ENCODE measurements at places on chromosomes 2 and 18.

DNA sequence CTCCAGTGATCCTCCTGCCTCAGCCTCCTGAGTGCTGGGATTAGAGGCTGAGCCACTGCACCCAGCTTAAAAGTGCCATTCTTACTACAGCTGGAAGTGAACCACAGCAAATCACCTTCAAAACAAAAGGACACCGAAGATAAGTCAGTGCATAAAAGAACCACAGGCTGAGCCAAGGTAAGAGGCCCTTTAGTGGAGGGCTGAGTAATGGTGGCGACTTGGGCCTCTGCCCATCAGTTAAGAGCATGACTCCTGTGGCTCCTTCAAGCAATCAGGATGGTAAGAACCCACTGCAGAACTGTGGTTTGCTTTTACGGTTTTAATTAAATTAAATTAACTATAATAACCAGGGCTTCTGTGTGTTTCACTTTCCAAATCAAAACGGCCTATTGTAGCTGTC is 75.1 kb downstream of the CTAGE1 start:
- no peak for DNase-seq

GRCh38 chr18:37272226-37272625 is 293.4 kb downstream of the CELF4 start:
- DNase-seq: no peak

DNA sequence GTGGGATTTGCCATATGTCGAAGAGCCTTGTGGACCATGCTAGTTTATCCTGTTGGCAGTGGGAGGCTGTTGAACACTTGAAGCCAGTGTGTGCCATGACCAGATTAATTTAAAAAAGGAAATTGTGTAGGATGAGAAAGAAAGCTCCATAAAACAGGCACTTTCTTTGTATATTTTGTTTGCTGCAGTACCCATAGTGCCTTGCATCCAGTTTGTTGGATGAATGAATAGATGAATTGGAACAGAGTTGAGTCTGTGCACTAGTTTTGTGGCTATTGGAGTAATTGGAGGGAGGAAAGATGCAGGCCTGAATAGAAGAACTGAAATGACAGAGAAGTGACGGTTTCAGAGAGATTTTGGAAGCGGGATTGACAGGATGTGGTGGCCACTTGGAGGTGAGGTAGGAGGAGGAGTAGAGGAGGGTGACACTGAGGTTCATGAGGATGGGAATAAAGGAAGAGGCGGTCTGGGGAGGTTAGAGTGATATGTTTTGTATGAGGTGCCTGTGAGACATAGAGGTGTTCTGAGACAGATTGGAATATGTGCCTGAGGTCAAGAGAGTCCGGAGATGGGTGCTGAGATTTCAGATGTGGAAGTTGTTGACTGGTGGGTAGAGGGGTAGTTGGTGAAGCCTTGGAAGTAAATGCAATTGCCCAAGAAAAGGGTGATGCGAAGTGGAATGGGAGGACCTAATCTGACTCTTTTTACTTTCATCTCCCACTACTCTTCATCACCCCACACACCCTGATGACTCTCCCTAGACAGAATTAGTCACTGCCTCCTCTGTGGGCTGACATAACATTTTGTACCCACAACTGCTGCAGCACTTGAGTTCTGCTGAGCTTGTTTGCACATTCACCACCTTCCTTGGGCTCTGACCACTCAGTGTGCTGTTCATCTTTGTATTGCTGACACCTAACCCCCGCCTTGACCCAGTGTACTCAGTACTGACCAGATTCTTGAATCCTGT is 5.1 kb downstream of the DGUOK start:
- no peak for DNase-seq

- DNase-seq: no peak
These were observed 190.9 kb upstream of the DOK6 start for GRCh38 chr18:69209761-69210160.

DNA sequence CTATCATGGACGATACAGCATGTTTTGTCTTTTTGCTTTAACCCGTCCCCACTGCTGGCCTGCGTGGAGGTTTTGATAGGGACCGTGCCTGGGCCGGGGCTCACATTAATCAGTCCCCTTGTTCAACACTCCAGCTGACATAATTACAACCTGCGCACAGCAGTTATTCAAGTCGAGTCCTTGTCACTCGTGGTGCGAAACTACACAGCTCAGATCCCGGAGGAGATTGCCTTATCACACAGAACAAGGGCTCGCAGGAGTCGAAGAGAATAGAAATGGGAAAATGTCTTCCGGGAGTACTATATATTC is 304.4 kb downstream of the ZNF407 start:
- DNase-seq: no peak

GRCh38 chr2:178731300-178731699 is 75.9 kb downstream of the TTN start:
- DNase-seq: no peak

DNA sequence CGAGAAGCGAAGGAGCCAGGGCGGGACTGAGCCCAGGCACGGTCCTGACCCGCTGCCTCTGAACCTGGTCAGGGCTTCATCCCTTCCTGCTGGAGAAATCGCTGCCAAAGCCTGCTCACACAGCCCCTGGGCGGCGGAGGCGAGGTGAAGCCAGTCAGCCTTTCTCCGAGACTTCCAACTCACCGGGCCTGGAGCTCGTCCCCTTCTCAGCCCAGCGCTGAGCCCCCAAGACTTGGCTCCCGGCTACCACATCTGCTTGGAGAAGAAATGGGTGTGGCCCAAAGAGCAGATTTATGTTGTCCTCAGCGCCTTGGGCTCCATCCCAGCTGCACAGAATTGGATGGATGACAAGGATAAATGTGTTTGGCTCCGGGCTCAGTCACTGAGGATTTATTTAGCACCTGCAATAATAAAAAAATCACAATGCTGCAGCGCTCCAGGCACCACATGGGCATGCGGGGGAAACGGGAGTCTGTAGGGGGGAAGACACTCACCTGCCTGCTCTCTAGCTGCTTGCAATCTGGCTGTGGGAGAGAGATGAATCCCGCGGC is 64.9 kb downstream of the ACTR2 start:
- DNase-seq: no peak

GRCh38 chr2:176768185-176768584 is 444.4 kb upstream of the HNRNPA3 start:
- no peak for DNase-seq

DNA sequence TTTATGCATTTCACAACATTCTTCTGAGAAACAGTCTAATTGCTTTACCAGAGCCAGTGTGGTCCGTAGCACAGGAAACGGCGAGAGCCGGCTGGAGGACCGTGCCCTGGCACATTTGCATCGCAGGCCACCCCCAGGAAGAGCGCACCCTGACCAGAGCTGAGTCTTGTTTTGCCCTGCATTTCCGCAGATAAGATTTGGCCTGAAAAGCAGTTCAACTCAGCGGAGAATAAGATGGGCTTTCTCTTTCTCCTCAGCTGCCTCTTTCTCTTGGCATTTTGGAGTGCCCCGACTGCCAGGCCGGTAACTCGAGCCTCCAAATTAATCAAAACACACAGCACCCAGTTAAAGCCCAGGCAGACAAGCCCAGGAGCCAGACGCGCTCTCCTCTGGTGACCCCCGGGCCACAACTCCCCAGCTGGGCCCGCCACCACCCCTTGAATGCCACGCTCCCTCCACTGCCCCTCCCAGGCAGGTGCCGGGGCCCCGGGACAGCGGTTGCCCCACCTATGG is 464 bp downstream of the COL4A4 start:
- no peak for DNase-seq

DNA sequence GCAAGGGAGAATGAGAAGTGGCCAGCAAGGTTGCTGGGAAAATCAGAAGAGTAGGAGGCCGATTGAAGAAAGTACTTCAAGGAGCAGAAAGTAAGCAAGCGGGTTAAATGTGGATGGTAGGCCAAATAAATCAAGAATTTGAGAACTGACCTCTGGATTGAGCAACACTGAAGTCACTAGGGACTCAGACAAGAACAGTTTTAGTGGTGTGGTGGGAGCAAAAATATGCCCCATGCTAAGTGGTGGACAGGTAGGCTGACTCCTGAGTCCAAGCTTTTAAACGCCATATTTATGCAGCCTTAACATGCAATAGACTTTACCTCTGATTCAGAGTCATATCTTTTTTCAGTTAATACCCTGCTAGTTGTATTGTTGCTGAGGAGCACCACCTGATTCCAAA is 4.5 kb downstream of the TRABD2A start:
- DNase-seq: no peak

DNA sequence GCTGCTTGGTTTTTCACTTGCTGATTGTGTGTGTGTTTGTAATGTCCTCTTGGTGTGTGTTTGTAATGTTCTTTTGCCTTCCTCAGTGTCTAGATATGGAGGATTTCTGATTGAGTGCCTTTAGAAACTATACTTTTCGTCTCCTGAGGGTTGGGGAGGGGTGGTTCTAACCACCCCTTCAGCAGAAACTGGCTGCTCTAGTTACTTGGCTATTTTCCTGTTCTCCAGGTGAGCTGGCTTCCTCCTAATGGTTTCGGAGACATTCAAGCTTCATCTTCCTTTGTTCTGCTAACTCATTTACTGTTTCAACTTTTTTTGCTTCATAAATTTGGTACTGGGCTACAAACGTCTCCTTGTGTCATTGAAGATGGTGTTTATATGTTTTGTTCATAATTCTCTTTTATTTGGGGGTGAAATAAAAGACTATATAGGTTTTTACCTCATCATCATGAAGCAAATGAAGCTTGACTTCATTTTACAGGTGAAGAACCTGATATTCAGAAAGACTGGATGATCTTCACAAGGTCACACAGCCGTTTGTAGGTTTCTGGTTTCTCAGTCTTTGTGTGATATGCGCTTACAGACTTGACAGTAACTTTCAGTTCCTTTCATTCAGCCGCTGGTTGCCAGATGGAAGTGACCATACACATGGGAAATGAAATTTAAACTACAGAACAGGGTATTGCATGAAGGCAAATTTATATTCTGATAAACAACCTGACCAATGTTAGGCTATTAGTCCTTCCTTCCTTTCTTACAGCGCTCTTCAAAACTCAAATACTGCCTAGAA is 238.5 kb downstream of the GALR1 start:
- no peak for DNase-seq

DNA sequence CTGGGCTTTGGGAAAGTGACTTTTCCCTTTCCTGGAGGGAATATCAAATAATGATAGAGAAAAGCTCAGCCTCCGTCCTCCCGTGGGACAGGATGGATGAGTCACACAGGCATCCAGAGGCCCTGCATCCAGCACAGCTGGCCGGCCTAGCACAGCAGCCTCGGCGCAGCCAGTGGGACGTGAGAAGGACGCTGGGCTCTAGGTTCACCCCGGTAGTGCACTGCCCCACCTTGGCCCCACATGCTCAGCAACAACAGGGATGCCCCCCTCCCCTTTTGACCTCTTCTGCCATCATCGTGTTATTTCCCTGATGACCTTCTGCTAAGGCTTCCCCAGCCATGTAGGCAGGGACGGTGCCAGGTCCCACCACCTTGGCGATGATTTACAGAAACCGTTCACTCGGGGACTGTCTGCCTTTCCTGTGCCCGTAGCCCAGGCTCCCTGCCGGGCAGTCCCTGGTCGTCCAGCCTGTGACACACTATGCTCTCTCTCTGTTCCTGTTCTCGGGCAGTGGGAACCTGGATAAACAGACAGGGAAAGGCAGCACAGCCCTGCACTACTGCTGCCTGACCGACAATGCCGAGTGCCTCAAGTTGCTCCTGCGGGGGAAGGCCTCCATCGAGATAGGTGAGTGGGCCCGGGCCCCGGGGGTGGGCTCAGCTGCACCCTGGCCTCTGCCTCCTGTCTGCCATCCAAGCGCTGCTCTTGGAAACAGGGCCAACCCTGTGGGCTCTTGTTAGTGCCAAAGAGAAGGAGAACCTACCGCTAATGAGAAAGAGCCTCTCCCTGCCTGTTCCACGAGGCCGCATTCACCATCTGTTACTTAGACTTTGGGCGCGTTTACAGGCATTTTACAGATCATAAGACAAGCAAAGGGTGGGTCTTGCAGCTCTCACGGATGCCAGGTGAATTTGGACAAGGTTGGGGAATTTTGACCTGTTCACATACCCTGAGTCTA is 44.6 kb downstream of the ITGB1BP1 start:
- no peak for DNase-seq

- DNase-seq: no peak
These were observed at the start of gene VSNL1 for GRCh38 chr2:17540093-17540812. Gene VSNL1 (plus strand): TSS chr2:17540696. CDS start chr2:17592075, 51,379 bp downstream.

DNA sequence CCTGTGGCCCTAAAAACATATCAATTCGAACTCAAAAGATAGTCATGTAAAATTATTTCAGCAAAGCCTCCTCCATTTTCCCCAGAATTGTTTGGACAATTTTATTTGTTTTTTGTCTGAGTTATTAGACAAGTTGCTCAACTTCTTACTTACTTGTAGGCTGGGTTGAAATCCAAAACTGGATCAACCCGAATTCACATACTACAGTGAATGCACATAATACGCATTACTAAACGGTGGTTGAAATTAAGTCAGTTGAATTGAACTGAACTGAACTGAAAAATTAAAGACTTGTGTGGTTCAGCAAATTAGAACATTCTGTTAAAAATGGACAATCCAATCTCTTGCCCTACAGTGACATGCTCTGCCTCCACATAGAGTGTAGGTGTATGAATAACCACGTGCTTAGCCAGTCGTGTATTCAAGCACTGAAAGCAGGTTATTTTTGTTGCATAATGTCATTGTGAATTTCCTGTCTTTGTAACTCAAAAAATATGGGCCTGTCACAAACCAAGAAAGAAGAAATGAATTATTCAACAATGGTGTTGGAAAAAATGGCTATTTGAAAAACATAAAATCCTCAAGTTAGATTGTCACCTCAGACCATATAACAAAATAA is 441.0 kb downstream of the TXNL1 start:
- DNase-seq: no peak

- DNase-seq: no peak
These were observed 40.8 kb upstream of the SPAG16 start for GRCh38 chr2:213243189-213244044.

- no peak for DNase-seq
These were observed 50.2 kb downstream of the TTC21B start for GRCh38 chr2:165903406-165903805.

DNA sequence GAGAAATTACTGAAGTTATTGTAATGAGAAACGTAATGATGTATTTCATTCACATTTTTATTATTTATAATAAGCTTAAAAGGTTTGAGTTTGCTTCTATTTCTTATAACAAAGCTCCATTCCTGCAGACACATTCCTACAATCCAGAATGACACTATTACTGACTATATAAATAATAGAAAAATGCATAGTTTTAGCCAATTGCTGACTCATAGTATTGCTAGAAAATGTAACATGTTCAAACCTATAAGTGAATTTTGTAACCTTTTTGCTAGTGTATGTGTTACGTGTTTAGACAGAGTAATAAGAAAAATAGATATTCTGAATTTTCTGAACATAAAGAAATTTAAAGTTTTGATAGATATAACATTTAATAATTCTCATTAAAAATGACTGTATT is 9.3 kb upstream of the VWC2L start:
- no peak for DNase-seq

DNA sequence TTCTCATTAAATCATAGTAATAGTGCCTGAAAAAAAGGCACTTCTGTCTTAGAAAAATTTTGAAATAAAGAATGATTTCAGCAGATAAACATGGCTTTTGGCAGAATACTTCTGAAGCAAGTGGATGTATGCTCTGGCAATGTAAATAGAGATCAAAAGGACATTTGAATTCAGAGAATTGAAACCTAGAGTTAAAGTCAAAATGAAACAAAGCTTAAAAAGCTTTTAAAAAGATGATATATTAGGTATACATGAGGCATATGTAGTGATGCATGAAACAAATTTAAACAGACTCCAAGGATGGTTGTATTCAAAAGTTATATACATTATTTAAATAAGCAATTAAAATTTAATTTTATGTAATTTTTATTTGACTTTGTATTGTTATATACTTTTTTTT is 1344.5 kb upstream of the TMEFF2 start:
- no peak for DNase-seq

Measured in activated T-cell treated with anti-CD3 and anti-CD28 coated beads for 1 hour (primary cell).